ENCODE measurements at places on chromosomes 11 and 22. TPM values are rescaled to one million over a fixed set of nuclear protein-coding genes. Genes with fewer than 3 reads are reported as not detected.

Gene TRIM3
- 22.1 TPM for total RNA-seq

DNA sequence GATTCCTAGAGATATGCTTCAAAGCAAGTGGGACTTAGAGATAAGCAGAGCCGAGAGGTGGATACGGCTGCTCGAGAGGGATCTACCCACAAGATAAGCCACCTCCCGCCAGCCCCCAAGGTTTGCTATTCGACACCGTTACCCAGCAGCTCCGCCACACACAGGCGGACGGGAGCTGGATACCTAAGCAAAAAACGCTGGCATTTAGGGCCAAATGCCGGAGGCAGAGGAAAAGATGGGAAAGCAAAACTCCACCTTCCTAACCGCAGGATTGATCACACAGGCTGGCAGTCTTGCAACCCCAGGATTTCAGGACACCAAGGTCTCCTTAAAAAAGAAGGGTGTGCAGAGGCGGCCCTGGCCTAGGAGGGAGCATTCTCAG is 709 bp downstream of the FTH1 start:
- peak; percentile 46 for DNase-seq

GRCh38 chr11:79082907-79083306 is 357.9 kb downstream of the TENM4 start:
- no peak for DNase-seq

- DNase-seq, result no peak
These were observed 400.0 kb downstream of the LARGE1 start for GRCh38 chr22:33519974-33520903.

DNA sequence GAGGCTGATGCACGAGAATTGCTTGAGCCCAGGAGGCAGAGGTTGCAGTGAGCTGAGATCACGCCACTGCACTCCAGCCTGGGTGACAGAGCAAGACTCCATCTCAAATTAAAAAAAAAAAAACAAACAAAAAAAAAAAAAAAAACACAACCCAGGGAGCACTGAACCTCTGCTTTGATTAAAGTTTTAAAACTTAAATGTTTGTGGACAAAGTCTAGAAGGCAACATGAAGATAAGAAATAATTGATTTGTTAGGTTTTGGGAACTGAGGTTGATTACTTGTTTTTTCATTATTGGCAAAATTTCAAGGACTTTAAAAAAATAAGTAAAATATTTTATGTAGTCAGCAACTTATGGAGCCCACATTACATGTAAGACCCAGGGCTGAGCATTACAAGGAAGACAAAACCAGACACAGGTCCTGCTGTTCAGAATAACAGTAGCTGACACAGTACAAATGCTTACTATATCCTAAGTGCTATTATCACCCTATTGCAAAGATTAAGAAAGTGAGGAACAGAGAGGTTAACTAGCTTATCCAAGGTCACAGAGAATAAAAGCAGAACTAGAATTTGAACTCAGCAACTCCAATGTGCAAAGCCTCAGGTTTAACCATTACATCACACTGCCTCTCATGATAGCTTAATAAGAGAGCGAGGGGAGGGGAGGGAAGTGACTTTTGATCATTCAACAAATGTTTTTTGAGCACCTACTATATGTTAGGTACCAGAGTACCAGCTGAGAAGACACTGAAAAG is 2.3 kb upstream of the CRY2 start:
- no peak for DNase-seq

DNA sequence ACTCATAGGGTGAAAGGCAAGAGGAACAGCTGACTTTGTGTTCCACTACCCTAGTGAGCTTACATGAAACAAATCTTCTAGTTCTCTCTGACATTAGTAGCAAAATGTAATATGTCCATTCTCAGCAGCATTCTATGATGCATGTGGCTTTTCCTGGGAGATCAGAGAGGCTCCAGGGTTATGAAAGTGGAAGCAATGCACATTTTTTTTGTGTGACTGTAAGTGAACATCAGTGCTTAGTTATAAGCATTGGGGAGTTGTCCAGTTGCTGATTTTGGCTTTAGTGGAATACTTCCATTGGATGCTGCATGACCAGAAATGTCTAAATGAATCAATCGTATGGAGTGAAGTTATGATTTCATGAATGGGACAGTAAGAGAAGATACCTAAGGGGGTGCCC is 255.9 kb downstream of the FAT3 start:
- no peak for DNase-seq

GRCh38 chr11:57278721-57279095 is 41.7 kb upstream of the APLNR start:
- DNase-seq, result no peak

Gene FIBIN
- total RNA-seq, result 10.5 TPM

GRCh38 chr11:2741006-2741376 is 41.2 kb upstream of the KCNQ1OT1 start:
- DNase-seq, result no peak

GRCh38 chr22:45496451-45496941 is 6.2 kb upstream of the FBLN1 start:
- DNase-seq, result no peak

- DNase-seq, result no peak
These were observed 14.6 kb upstream of the STK33 start for GRCh38 chr11:8608652-8609051.

Gene OR4C3
- total RNA-seq, result not detected

Gene C1QTNF5
- total RNA-seq, result 54.1 TPM

GRCh38 chr22:46803936-46804335 is 41.5 kb downstream of the TBC1D22A start:
- no peak for DNase-seq

DNA sequence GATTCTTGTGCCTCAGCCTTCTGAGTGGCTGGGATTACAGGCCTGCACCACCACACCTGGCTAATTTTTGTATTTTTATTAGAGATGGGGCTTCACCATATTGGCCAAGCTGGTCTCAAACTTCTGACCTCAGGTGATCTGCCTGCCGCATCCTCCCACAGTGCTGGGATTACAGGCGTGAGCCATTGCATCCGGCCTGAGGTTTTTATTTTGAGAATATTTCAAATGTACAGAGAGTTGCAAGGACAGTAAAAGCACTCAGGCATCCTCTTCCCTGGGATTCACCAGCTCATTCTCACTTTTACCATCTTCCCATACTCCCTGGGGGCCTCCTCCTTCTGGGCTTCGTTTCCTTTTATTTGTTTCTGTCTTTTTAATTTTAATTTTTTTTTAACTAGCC is 12.1 kb downstream of the MED15 start:
- DNase-seq, result no peak

DNA sequence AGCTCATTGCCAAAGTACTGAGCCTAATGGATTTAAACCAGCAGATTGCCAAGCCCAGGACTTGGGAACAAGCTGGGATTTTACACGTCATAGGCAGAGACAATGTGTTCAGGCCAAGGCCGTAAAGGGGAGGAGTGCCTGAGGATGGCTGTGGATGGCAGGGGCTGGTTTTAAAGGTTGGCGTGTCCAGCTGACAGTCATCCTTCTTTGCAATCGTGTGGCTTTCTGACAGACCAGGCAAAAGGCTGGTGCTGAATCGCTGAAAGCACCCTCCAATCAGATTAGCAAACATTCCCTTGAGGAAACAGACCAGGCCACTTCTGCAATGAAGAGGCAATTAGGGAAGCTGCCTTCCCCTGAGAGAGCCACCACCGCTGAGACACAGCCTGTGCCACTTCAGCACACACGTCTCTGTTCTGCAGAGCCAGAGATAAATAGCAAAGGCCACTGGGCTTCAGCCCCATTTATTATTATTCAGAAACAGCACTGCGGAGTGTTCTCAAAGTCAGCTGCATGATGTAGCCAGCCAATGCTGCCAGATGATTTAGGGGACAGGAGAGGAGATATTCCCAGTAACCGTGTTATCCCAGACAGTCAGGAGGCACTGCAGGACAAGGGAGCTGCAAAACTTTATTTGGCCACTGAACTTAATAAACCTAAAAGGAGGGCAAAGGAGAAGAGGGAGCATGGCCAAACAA is 54.2 kb upstream of the CSNK2A3 start:
- DNase-seq, result no peak

DNA sequence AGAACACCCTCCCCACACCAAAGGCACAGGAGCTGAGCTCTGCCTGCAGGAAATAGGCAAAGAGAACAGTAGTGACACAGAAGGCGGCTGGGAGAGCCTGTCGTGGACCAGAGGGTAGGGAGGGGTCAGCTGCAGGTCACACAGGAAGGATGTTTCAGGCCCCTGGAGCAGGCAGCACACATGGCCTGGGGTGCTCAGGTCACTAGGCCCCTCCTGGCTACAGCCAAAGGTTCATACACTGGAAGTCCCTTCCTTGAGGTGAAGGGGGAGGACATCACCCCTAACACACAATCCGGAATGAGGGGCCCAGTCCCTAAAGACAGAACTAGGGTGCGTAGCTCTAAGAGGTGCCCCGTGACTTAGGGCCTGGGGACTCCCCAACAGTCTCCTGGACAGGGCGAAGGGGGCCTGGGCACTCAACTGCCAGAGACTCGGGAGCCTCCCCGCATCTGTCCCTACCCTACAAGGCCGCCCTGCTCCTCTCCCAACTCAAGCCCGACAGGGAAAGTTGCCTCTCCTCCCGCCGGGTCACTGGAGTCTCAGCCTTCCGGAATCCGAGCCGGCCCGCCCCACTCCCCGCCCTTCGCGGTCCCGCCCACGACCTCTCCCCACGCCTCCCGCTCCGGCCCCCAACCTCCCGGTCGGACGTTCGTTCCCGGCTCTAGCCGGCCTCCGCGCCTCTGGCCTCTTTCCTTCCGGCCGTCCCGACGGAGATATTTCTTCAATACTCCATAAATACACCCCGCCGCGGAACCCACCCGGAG is at the start of gene CYB5R2:
Gene CYB5R2 (minus strand): TSS at position 541 of the 764 bp plus-strand sequence. CDS start 675 bp downstream, outside the sequence.
- peak; percentile 80 for DNase-seq

GRCh38 chr11:28592141-28592540 is 484.0 kb downstream of the METTL15 start:
- no peak for DNase-seq

Gene POU2AF2
- not detected for total RNA-seq

- DNase-seq, result no peak
These were observed 1.5 kb downstream of the MIAT start for GRCh38 chr22:26658671-26659478.

DNA sequence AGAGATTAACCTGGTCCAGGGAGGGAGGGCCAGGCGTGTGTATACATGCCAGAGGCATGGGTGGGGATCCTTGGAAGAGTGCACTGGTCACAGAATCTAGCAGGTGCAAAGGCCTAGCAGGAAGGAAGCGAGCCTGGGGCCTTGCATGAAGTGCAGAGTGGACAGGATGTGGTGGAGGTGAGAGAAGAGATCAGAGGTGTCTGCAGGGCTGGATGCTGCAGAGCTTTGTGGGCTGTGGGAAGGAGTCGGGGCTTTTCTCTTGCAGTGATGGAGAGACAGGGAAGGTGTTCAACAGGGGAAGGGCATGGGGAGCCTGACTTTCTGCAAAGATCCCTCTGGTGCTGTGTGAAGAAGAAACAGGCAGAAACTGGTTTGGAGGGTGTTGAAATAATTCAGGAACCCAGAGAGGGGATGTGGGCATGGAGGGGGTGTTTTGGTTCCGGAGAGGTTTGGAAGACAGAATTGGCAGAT is 2.5 kb upstream of the TPST2 start:
- no peak for DNase-seq

DNA sequence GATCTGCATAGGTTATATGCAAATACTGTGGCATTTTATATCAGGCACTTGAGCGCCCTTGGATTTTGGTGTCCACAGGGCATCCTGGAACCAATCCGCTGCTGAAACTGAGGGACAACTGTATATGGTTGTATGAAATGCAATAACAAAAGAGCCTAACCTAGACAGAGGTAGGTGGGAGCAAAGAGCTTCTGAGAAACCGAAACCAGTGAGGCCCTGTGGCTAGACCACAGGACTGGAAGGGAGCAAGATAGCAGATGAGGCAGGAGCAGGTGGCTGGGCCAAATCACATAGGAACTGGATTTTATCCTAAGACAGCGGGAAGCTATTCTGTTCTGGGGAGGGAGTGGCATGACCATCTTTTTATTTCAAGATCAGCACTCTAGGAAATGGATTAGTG is 30.1 kb downstream of the RCN1 start:
- DNase-seq, result no peak

GRCh38 chr22:44578110-44578457 is 80.1 kb upstream of the RTL6 start:
- no peak for DNase-seq

DNA sequence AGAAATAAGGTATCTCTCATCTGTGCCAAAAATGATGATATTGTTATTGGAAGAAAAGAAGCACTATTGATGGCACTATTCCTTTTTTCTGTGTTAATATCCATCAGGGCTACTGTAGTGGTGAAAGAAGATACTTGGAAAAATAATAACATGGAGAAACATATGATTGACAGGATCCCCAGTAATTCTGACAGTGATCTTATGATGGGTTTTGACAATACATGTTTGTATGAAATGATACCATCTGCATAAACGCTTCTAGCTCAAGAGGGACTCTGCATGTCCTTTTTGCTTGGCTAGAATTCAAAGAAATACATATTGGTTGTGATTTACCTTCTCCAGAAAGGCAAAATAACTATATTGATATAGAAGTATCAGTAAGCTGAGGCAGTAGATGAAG is 178.1 kb downstream of the GUCY1A2 start:
- no peak for DNase-seq

DNA sequence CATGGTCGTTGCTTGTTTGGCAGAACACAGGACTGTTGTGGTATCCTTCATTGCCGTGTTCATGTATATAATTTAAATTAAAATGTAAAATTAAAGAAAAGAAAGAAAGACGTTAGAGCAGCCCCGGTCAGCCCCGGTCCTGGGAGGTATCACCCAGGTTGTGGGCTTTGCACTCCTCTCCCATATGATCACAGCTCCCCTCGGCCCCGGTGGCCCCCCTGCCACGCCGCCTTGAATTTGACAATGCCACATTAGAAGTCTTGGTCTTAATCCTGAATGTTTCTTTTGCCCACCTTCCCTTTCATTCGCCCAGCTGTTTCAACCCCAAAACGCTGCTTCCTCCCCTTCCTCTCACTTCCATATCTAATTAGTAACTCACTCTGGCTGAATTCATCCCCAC is 11.4 kb downstream of the APOBEC3A start:
- DNase-seq, result no peak

Gene KRTAP5-1
- total RNA-seq, result not detected

DNA sequence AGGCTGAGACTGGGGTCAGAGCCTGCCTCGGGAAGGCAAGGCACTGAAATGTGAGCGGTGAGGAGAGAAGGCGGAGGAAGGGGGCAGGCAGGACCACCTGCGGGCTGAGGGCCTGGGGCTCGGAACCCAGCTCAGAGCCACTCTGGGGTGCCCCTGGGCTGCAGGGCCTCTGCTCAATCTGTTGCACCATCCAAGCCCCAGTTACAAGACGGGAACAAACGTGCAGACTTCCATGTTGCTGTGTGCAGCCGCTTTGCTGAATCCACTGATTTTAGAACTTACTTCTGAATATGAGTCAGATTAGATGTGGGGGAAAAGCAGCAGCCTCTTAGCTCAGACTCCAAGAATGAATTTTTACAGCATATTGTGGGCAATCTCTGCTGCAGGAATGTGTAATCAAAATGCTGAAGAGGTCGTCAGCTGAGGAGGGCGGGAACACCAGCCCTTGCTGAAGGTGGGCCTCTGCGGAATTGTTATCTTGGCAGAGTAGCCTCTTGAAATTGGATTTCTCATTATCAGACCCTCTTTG is 21.6 kb downstream of the PARVG start:
- DNase-seq, result no peak
